ENCODE measurements at places on chromosomes 4 and X.

GRCh38 chr4:184846531-184846930 is 20.8 kb upstream of the ACSL1 start:
- DNase-seq = no peak

DNA sequence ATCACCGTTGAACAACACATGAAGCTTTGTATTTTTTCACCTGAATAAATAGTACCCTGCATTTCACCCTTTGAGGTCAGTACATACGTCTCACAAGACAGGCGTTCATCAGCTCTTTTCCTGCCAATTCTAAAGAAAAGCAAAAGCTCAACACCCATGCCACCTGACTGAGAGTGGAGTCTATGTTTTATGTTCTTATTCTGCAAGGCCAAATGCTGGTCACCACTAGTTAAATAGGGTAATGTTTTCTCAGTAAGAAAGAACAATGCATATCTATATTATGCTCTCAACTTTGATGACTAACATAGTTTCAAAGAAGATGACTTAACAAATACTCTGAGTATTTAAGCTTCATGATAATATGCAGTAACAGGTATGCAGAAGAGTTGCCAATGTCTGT is 336.3 kb upstream of the BMP3 start:
- no peak for DNase-seq

DNA sequence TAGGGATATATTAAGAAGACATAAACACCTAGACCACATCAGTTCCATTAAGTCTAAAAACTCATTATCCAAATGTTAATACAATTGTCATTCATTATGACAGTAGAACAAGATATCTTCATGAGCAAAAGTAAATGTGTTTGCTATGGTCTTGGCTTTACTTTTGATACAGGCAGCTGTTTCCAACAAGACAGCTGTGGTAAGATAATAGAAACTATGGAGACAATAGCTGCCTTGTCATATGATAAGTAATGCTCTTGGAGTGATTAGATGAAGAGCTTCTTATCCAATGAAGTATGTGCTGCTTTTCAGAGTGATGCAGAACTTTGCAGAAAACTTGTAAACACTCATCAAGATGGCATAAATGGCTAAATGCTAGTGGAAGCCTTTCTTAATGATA is 1066.0 kb downstream of the FSTL5 start:
- no peak for DNase-seq

- no peak for DNase-seq
Measured at GRCh38 chrX:140065961-140066662, 100.8 kb upstream of the CXorf66 start.

- no peak for DNase-seq
Measured at GRCh38 chr4:86174506-86174905, 185.3 kb downstream of the MAPK10 start.

- no peak for DNase-seq
Measured at GRCh38 chr4:119537586-119537985, 91.0 kb downstream of the PDE5A start.

DNA sequence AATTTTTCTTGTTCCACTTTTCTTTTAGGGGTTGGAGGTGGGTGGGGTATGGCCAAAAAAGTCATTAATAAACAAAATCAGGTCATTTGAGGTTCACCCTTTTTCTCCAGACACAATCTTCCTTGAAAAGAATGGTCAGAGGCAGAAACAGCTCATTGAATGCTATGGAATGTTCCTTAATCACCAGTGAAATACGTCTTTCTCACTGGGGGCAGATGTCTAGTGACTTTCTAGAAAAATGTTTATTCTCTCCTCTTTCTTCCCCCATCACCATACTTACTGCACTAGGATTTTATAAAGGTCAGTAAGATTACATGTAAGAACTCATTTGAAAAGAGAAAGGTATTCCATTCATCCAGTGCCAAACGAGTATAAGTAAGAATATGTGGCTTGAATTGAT is 44.5 kb downstream of the MGST2 start:
- no peak for DNase-seq

GRCh38 chrX:10083809-10084208 is 73.0 kb upstream of the CLCN4 start:
- DNase-seq = no peak

- no peak for DNase-seq
Measured at GRCh38 chr4:24642981-24643547, 58.7 kb upstream of the DHX15 start.

DNA sequence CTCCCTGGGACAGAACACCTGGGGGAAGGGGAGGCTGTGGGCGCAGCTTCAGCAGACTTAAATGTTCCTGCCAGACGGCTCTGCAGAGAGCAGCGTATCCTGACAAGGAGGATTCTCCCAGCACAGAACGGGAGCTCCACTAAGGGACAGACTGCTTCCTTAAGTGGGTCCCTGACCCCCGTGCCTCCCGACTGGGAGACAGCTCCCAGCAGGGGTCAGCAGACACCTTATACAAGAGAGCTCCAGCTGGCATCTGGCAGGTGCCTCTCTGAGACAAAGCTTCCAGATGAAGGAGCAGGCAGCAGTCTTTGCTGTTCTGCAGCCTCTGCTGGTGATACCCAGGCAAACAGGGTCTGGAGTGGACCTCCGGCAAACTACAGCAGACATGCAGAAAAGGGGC is 44.5 kb upstream of the FAAH2 start:
- no peak for DNase-seq

GRCh38 chr4:20362148-20362547 is 110.4 kb downstream of the SLIT2 start:
- DNase-seq = no peak

DNA sequence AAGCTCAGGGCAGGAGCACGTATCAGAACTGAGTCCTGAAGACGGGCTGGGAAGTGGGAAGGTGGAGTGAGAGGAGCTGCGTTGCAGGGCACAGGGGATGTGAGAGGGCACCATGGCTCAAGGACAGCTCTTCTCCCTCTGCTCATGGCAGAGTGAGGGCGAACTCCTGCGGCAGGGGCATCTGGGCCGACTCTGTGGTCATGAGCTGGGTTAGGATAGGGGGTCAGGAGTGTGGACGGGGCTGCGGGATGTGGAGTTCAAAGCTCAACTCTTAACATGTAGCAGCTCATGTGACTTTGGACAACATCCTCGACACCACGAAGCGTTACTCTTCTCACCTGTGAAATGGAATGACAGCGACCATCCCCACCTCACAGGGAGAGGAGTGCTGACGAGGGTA is 19.4 kb upstream of the SORCS2 start:
- no peak for DNase-seq

DNA sequence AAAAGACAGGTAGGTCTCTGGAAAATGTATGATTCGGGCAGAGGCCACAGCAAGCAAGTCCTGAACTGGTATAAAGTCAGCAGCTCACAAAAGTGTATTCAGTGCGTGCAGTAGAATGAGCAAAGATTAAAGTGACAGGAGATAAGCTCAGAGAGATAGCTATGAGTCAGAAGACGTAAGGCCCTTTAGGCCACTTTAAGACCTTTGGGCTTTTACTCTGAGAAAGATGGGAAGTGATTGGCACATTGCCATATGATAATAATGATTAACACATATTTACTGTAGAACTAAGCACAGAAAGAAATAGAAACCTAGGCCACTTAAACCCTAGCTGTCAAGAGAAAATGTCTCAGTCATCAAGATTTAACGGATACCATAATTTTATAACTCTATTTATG is 51.7 kb downstream of the TBCK start:
- no peak for DNase-seq

DNA sequence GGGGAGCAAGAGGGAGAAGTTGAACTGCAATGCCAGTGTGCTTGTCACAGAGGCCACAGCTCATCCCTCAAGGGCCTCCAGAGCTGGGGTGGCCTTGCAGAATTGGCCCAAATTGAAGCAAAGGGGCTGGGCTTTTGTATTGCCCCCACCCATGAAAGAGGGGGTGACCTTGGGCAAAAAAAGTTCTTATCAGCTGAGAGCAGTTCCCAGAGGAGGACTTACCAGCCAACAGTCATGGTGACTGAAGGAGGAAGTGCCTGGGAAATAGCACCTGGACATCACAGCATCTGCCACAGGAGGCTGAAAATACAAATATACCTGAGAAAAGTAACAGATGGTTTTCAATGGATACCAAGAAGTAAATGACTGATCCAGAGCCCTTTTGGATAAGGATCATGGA is 262.4 kb downstream of the MID1IP1 start:
- DNase-seq = no peak

DNA sequence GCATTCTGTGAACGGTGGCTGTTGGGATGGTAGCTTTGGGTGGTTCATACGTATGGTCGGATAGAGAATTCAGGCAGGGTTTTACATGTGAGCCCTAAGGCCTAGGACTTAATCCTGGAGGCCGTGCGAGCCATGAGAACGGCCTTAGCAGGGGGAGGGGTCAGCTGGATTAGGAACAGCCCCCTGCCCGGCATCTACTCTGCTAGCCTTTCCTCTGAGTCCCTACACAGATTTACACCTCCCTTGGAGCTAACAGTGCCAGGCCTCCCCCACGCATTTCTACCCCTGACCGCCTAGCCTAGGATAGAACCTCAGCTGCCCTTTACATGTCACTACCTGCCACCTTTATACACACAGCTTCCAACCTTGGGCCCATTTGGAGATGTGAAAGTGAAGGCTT is 7.1 kb downstream of the PRAF2 start:
- DNase-seq = no peak

DNA sequence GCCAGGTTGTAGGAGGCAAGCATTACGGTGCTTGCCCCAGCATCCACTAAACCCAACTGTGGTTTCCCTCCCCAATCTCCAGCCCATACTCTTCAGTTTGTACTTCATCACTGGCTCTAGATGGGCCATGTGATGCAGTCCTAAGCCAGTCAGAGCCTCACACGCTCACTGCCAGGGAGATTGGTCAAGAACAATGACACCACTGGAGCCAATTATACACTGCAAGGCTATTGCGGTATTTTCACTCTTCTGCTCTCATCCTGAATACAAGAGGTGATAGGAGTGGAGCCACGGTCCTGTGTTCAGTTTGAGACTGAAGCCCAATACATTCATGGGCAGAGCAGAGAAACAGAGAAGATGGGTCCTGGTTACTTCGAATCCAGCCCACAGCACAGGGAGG is 58.4 kb downstream of the SEPSECS start:
- no peak for DNase-seq

DNA sequence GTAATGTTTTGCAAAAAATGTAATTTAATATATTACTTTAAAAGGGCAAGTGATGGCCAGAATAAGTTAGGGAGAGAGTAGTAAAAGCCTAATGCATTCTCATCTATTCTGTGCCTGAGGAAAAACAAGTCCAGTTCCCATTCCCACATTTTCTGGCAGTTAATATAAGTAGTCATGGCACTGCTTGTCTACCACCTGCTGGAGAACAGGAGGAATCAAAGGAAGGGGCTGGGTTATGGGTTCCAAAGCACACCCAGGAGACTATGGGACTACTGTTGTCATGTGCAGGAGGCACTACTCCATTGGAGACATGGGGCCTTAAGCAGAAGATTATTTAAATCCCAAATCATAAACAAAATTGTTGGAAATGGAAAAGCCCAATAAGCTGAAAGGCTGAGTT is 2618.6 kb downstream of the ARAP2 start:
- DNase-seq = no peak

DNA sequence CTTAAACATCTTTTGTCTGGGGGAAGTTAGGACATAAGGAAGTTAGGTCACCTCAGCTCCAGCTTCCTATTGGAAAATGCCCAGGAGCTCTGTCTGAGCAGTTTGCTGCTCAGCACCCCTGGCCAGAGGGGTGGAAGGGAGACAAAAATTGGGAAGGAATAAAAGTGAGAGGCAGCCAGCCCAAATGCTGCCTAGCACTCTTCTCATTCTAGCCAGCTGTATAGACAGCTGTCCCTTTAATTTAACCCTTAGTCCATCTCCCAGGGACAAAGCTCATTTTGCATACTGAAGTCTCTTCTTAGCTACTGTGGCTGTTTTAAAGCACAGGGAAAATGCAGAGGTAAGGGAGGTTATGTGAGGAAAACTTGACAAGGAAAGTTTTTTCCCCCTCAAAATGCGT is 89.5 kb upstream of the CITED1 start:
- no peak for DNase-seq

DNA sequence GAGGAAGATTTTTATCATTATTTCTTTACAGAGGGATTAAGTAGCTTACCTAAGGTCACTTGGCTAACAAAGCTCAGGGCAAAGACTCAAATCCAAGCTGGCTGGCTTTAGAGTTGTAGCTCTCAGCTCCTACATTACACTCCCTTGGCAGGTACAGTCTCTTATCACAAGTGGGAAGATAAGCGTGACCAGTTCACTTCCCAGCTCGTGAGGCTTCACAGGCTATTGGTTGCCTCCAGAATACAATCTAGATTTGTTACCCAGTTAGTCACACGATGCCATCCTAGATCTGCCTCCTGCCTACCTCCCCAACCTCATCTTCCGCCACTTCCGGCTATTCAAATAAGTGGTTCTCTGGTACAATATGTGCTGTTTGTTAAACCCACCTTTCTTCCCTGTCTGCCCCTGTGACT is 3.7 kb downstream of the MMRN1 start:
- no peak for DNase-seq

GRCh38 chr4:8343262-8343966 is 73.9 kb downstream of the HTRA3 start:
- no peak for DNase-seq

- DNase-seq = no peak
Measured at GRCh38 chr4:122012735-122013134, 60.9 kb upstream of the TRPC3 start.

GRCh38 chrX:91081873-91082272 is 352.8 kb upstream of the PABPC5 start:
- no peak for DNase-seq

DNA sequence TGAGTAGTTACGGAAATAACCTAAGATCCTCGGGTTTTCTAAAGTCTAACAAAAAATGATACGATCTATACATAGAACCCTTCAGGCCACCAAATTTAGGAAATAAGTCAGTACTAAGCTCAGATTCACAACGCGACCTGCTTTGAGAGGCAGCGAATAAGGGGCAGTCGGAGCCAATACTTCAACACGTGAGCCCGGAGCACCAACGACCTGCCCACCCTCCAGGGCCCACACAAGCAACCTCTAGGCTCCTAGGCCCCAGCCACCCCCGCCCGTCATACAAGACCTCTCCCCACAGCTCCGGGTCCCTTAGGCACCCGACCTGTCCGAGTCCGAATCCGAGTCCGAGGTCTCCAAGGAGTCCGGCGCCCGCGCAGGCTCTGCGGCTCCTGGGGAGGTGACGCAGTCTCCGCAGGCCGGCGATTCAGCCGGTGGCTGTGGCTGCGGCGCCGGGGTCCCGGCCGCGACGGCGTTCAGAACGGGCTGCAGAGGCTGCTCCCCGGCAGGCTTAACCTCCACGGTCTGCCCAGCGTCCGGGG is 580 bp downstream of the NAF1 start:
- DNase-seq = peak; percentile 72

- peak; percentile 43 for DNase-seq
Measured at GRCh38 chrX:16826207-16826606, 39.9 kb downstream of the TXLNG start.

All from kidney (tissue), 22 donors.